Fibroblast of mammary gland (primary cell): ENCODE measurements at places on chromosomes 7 and 10.

DNA sequence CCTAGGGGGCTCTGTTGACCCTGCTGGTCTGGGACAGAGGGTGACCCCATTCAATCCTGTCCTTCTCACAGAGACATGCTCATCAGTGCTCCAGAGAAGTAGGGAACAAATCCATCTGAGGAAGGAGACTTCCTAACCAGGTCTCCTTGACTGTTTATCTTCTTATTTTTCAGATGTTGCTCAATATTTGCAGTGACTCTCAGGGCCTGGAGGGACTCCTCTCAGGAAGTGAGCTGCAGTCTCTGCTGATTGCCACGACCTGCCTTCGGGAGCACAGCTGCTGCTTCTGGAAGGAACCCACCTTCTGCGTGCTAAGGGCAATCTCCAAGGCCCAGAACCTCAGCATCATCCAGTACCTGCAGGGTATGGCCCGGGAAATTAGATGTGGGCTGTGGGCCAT is 41.0 kb downstream of the WDFY4 start:
- DNase-seq, result no peak

GRCh38 chr7:44210107-44210506 is 9.3 kb downstream of the YKT6 start:
- DNase-seq, result no peak

GRCh38 chr7:132895231-132895630 is 186.7 kb downstream of the CHCHD3 start:
- no peak for DNase-seq

DNA sequence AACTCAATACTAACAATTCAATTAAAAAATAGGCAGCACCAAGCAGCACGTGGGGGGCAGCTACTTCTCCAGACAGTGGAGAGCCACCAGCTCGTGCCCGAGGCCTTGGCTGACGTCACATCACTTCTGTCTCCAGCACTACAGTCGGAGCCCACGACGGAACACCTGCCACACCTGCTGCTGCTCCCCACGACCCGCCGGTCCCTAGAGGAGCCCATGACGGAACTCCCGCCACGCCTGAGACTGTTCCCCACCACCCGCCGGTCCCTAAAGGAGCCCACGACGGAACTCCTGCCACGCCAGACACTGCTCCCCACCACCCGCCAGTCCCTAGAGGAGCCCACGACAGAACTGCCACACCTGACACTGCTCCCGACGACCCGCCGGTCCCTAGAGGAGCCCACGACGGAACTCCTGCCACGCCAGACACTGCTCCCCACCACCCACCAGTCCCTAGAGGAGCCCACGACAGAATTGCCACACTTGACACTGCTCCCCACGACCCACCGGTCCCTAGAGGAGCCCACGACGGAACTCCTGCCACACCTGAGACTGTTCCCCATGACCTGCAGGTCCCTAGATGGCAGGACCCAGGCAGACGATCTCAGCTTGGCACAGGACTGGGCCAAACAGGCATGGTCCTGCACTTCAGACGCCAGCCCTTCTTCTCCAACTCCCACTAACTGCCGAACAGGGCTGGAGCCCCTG is 258.0 kb downstream of the ELFN1 start:
- no peak for DNase-seq

- peak; percentile 60 for DNase-seq
Measured at GRCh38 chr10:12902135-12902572, 99.4 kb downstream of the CCDC3 start.

DNA sequence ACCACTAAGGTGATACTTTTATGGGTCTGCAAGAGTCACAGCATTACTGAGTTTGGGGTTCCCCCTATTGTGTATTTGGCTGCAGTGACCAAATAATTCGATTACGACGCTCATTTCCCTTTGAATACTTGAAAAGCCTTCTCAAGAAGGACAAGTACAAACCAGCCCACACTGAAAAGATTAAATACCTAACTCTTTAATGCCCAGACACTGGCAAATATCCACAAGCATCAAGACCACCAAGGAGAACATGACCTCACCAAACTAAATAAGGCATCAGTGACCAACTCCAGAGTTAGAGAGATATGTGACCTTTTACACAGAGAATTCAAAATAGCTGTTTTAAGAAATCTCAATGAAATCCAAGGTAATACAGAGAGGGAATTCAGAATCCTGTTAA is 31.8 kb upstream of the SFTPD start:
- DNase-seq, result no peak

GRCh38 chr7:110850224-110850623 is 240.7 kb upstream of the LRRN3 start:
- DNase-seq, result no peak
